ENCODE measurements at places on chromosomes 1 and 21. TPM values are rescaled to one million over a fixed set of nuclear protein-coding genes. Genes with fewer than 3 reads are reported as not detected.

DNA sequence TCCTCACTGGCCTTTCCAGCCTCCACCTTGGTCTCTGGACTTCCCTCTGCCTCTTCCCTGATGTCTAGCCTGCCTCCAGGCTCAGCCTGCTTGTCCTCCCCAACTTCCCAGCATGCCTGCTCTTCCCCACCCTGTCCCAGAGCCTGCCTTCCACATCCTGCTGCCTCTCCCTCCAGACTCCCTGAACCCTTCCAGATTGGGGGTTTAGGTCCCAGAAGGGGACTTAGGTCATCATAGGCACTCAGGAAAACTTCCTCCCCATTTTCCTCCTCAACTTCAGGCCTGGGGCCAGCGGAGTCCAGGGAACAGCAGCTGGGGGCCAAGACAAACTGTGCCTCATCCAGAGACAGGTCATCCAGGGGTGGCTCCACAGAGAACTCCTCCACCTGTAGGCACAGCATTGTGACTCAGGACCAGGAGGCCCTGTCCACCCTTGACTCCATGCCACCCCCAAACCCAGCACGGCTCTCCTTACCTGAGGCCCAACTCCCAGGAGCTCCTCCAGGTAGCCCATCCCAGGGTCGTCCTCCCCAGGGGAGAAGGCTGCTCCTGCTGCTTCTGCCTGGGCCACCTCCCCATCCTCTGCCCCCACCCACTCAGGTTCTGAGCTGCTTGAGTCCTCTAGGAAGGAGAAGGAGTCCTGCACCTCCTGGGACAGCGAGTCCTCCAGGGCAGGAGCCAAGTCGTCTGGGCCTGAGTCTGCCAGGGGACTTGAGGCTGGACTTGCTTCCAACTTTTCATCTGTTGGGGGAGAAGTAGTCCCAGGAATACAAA, 3.4 kb upstream of the USF1 start:
- DNase-seq = no peak

GRCh38 chr1:27600498-27601175, 3.3 kb downstream of the AHDC1 start:
- no peak for DNase-seq

GRCh38 chr1:204445860-204446412, 34.3 kb upstream of the PPP1R15B start:
- DNase-seq = peak; percentile 32

GRCh38 chr1:65422241-65423203, 2.1 kb downstream of the LEPR start:
- no peak for DNase-seq

GRCh38 chr1:12478612-12478985, 139.4 kb downstream of the DHRS3 start:
- DNase-seq = peak; percentile 34

GRCh38 chr1:45205011-45205909, 1.1 kb downstream of the ZSWIM5 start:
- no peak for DNase-seq

DNA sequence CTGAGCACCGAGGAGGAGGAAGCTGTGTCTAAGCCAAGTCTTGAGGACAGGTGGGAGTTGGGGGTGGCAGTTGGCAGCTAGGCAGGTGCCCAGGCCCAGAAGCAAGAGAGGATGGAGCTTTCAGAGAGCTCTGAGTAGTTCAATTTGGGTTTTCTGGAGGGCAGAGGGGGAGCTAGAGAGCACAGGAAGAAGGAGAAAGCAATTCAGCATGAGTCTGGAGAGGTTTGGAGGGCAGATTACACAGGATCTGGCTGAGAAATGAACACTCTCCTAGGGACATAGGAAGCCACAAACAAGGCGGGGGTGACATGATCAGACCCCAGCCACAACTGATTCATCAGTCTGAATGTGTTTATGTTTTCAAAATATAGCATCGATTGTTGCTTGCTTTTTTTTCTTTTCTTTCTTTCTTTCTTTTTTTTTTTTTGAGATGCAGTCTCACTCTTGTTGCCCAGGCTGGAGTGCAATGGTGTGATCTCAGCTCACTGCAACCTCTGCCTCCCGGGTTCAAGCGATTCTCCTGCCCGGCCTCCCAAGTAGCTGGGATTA, 23.8 kb downstream of the PTPRF start:
- peak; percentile 40 for DNase-seq

DNA sequence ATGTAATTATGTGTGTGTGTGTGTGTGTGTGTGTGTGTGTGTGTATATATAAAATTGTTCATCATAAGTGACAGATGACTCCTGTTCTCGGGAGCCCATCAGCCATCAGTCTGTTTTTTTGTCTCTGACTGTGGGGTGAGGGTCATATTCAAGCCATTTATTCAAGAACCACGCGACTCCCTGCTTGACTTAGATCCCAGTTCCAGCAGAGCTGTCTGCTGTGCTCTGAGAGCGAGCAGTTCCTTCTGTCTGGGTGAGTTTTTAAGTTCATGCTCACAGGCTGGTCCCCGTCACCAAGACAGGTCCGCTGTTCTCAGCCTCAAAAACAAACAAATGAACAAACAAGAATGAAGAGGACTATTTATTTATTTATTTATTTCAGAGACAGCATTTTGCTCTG, 18.3 kb upstream of the NPPB start:
- DNase-seq = no peak

DNA sequence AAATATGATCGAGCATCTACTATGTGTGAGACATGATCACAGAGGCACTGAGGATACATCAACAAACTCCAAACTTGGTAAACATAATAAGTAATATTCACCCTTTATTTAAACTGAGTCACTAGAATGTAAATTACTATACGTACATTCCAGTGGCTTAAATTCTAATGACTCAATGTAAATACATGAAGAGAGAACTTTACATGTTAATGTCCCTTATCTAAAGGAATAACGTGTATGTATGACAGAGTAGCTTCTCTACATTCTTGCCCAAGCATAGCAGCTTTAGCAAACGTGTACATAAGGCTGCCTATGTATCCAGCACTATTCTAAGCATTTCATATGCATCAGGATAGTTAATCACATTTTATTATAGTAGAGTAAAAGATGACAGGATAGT, 111.8 kb upstream of the CYYR1 start:
- no peak for DNase-seq

- no peak for DNase-seq
Measured at GRCh38 chr1:228471762-228472398, 15.3 kb upstream of the RNF187 start.

Gene ACTN2
- total RNA-seq = 0.21 TPM

Gene HSPA6
- total RNA-seq = 4.9 TPM

All from activated T-helper 2 cell treated with anti-CD3 and anti-CD28 coated beads, Interferon-gamma antibody, Interleukin-2, Interleukin-4, amounts not matched to agents 10 μg/mL and 5 μg/mL and 100 μg/mL, durations not matched to agents 14 hours and 24 hours and 36 hours (primary cell).